ENCODE measurements at places on chromosomes 1 and 21.
A peak's percentile ranks its signal among the peaks of the same experiment; 100 is the strongest.

DNA sequence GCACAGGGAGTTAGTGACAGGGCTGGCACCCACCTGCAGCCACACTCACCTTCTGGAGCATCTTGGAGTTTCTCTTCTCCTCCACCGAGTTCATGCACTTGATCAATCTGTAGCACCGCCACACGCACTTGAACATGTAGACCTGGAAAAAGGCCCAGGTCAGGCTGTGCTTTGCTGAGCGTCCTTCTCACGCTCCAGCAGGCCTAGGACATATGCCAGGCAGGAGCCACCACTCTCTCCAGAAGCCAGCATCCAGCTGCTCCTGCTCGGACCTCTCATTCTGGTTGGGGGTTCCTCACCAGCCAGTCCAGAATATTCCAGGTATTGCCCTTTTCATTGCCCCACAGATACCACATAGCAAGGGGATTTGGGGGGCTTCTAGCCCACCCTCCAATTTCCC lies 11.7 kb upstream of the MATN1 start:
- no peak for DNase-seq

DNA sequence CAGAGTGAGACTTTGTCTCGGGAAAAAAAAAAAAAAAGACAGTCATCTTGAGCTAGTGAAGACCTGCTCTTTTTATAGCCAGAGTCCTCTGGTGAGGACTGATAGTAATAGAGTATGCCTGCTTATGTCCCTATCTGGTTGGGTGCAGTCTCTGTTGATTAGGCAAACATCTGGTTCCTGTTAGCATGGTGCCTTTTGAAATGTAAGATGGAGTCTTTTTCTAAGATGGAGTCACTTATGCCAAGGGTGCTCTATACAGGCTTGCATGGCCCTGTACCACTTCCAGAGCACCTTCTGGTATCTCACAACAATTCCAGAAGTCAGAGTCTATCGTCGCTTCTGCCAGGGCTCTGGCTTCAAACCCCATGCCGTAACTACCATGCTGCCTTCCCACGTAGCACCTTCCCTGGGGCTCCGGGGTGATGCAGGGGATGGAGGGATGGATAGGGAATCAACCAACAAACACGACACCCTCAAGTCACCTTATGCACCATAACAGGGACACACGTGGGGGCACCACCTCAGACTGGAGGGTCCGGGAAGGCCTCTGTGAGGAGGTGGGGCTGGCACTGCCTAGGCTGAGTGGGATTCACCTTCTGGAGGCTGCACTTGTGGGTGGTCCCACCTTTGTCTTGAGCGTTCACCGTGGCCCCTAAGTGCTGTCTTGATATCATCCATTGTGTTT lies 11.6 kb upstream of the PADI6 start:
- no peak for DNase-seq

DNA sequence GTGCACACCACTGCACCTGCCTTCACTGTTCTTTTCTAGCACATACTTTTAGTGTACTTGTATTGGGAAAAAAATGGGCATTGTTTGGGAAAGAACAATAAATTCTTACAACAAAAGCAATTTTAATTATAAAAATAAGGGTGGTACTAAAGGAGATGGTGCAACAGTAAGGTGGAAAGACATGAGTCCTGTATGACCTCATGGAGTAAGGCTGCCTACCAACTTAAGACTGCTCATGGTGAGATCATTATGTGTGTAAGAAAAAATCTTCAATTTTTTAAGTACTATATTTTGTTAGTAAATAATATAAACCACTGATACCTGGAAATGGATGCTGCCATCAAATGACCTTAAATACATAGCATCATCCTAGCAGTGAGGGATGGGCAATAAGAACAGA lies 29.6 kb upstream of the PHGDH start:
- DNase-seq: no peak

GRCh38 chr1:52365071-52365745 lies 797 bp downstream of the CC2D1B start:
- no peak for DNase-seq

DNA sequence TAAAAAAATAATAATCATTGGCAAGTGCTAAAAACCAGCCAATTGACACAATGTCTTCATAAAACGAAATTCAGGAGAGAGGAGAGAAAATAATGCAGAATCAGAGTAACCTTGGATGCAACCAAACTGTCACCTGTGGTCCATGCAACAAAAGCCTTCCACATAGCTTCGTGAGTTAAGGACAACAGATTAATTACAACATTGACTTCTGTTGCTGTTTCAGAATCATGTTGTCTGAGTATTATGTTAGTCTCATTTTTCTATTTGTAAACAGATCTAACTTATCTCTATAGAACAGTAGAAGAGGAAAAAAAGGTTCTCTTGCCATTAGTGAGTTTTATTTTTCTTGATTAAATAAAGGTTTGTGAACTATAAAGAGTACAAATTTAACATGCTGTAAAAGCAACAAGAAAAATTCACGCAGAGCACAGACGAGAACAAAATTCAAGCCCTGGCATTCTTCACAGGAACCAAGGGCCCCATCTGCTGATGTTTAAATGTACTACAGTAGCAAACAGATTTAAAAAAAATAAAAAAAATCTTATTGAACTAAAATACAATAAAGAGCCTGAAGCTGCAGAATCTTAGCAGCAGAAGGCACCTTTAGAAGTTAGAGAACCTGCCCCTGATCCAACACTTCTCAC lies 381.1 kb upstream of the PKN2 start:
- DNase-seq: peak; percentile 20

- no peak for DNase-seq
These were observed 16.6 kb downstream of the CASZ1 start for GRCh38 chr1:10779841-10780240.

DNA sequence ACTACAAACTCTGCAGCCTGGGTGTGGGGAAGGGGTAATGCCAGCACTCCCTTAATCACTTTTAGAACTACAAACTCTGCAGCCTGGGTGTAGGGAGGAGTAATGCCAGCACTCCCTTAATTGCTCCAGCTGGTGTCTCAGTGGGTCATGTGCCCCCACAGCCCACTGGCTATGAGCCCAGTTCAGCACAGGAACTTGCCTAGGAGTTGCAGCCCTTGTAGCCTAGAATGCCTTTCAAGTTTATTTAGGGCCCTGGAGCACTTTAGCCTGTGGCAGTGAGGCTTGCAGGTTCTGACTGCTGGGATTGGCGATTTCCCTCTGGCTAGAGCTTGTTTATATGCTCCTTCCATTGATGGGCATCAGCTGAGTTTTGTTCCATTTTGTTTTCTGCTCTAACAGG lies 17.1 kb downstream of the VN1R5 start:
- no peak for DNase-seq

DNA sequence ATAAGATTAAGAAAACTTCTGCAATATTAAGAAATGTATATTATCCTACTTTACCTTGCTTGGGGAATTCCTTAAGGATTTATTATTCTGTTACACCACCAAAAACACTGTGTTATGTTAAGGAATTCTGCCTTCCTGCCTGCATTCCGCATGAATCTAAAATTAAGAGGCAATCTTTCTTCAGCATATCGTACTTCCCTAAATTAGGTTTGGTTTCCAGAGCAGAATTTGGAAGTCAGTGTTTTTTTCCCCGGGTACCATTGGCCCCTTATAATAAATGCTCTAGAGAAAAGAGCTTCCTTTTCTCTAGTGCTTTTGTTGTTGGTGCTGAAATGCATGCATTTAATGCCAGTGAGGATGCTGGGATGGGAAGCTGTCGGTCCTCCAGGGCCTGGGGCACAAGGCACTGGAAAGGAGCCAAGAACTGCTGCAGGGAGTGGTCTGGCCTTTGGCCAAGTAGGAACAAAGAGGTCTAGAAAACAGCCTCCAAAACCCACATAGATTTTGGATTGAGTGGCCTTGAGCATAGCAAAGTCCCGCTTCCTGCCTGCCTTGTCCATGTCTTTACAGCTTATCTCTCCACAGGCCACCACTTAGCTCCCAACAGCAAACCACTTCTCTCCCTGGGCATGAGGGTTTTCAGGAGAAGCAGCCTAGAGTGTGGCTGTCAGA lies 69.9 kb downstream of the RRAGC start:
- no peak for DNase-seq

DNA sequence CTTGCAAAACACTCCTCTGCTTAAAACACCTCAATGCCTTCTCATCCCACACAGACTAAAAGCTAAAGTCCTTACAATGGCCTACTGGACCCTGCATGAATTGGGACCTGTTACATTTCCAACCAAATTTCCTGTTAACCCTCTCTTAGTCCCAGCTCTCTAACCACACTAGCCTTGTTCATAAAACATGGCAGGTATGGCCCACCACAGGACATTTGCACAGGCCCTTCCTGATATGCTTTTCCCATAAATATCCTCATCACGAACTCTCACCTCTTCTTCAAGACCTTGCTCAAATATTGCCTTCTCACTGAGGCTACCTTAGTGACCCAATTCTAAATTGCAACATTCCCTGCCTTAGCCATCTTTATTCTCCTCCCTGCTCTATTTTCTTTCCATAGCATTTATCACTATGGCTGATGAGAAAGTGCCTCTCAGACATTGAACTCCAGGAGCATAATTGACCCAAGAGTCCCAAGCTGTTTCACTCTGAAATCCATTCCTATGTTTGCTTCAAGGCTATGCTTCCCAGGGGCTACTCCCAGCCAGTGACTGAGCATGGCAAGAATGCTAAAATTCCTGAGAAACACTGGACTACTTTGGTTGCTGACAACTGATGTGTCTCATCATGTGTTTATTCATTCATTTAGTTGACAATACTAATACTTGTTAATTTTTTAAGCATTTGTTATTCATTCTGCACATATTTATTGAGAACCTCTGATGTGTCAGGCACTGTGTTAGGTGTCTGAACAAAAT lies 2.7 kb upstream of the PALMD start:
- no peak for DNase-seq

- no peak for DNase-seq
These were observed 101.5 kb upstream of the TLR5 start for GRCh38 chr1:223244366-223245103.

DNA sequence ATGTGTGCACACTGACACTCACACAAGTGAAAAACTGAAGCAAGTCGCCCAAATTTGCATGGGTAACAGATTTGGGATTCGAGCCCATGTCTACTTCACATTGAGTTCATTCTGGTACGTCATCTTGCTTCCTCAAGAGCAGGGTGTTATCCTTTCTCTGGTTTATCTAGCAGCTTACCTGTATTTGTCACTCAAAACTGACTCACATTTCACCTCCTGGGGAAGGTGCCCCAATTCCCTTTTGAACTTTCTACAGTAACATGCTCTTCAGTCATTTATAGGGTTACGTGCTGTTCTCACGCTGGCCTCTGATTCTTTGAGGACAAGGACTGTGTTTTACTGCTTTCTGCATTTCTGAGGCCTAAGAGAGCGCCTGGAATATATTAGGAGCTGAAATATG lies 162.8 kb downstream of the PDE4B start:
- DNase-seq: no peak

- DNase-seq: peak; percentile 41
These were observed 925 bp downstream of the PDE9A start for GRCh38 chr21:42654179-42654912.

- DNase-seq: no peak
These were observed 110.7 kb downstream of the ETS2 start for GRCh38 chr21:38916214-38916964.

DNA sequence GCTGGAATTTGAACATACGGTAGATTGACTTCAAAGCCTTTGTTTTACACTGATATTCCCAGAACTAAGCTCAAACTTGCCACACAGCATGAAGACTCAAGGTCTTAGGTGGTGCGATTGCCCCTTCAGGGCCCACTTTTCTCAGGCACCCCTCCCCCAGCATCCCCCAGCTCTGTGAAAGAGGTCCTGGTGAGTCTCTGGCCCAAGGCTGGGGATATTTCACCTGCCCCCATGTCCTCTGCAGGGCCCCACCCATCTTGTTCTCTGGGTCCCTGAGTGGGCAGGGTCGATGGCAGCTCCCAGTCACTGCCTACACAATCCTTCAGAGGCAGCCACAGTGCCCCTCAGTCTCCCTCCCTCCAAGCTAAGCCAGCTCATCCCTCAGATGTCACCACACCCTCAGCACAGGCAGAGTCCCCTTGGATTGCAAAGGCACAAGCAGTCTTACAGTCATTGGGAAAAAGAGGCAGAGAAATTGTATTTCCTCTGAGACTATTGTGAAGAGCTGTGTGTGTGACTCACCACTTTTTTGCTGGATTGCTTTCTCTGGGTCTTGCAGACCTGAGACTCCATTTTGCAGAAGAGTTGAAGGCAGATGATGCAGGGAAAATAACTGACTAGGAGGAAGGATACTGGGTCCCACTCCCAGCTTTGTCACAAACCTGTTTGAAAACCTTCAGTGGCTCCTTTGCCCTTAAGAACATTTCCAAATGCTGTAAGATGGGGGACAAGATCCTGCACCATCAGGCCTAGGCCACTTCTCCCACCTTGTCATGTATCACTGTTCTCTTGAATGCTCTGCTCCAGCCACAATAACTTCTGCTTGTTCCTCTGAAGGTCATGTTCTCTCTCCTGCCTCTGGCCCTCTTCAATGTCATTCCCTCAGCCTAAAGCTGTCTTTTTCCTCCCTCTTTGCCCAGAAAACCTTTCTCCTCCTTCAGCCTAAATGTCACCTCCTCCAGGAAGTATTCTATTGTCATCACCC lies 119.1 kb upstream of the GRIK3 start:
- DNase-seq: no peak

DNA sequence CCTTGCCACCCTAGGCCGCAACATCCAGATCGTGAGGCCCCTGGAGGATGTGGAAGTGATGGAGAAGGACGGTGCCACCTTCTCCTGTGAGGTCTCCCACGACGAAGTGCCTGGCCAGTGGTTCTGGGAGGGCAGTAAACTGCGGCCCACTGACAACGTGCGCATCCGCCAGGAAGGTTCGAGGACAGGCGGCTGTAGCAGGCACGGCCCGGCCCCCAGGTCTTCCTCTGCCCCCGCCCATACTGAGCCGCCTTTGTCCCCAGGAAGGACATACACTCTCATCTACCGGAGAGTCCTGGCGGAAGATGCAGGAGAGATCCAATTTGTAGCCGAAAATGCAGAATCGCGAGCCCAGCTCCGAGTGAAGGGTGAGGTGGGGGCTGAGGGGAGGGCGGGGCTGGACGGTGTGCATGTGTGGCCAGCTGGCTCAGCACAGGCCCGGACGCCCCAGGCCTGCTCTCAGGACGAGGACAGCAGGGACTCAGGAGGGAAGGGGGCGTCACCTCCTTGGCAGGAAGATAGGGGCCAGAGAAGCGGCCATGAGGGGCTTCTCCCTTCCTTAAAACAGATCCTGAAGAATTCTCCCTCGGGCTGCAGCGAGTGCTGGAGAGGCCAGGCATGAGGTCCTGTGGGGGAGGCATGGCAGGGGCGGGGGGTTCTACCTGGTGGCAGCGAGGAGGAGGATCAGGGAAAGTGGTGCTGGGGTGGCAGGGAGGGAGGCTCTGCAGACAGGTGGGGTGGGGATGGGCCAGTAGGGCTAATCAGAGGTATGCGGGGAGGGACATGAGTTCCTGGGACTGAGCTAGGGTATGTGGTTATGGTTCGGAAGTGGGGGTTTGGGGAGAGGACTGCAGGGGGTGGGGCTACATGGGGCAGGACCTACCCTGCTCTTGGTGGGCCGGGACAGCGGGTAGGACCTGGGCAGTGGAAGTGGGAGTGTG lies 69.9 kb downstream of the OBSCN start:
- no peak for DNase-seq

- no peak for DNase-seq
These were observed 99.0 kb downstream of the KCNK2 start for GRCh38 chr1:215181518-215181917.
